ENCODE measurements at places on chromosomes 1 and 21.

DNA sequence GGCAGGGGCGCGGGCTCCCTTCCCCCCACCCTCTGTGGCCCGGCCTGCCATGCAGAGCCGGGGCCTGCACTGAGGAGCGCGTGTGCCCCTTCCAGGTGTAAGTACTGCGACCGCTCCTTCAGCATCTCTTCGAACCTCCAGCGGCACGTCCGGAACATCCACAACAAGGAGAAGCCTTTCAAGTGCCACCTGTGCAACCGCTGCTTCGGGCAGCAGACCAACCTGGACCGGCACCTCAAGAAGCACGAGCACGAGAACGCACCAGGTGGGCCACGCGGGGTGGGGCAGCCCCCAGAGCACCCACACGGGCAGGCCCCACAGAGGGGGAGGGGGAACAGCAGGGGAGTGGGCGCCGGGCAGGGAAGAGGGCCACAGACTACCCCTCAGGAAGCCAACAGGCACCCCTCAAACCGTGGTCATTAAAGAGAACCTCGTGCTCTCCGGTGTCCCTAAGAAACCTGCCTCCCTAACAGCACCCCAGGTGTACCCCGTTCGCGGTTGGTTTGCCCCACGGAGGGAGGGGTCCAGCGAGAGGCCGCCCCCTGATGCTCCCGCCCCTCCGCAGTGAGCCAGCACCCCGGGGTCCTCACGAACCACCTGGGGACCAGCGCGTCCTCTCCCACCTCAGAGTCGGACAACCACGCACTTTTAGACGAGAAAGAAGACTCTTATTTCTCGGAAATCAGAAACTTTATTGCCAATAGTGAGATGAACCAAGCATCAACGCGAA lies 28.8 kb upstream of the ARHGEF16 start:
- ATAC-seq = no peak

GRCh38 chr21:37582590-37582989 lies 216.0 kb downstream of the DYRK1A start:
- ATAC-seq = peak; percentile 78

DNA sequence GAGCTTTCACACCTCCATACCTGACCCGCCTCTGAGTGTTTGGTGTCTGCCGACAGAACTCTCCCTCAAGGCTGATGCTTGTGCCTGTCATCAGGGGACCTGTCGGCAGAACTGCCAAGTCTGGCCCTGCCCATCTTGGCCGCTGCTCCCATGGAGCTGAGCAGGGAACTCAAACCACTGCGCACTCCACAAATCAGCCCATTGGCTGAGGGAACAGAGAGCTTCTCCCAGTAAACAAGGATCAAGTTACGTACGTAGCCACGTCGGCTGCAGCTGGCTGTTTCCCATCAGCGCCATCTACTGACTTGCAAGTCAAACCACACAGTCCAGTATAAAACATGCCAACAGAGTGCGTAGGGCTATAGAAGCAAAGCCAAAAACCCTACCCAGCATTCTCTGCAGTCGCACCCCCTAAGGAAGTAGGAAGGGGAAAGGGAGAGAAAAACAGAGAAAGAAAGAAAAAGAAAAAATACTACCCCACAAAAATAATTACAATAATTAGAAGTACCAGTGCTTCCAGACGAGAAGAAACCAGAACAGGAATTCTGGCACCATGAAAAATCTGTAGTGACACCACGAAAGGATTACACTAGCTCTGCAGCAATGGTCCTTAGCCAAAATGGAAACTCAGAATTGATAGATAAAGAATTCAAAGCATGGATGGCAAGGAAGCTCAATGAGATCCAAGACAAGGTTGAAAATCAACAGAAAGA lies 13.1 kb downstream of the KRTAP13-1 start:
- peak; percentile 88 for ATAC-seq

DNA sequence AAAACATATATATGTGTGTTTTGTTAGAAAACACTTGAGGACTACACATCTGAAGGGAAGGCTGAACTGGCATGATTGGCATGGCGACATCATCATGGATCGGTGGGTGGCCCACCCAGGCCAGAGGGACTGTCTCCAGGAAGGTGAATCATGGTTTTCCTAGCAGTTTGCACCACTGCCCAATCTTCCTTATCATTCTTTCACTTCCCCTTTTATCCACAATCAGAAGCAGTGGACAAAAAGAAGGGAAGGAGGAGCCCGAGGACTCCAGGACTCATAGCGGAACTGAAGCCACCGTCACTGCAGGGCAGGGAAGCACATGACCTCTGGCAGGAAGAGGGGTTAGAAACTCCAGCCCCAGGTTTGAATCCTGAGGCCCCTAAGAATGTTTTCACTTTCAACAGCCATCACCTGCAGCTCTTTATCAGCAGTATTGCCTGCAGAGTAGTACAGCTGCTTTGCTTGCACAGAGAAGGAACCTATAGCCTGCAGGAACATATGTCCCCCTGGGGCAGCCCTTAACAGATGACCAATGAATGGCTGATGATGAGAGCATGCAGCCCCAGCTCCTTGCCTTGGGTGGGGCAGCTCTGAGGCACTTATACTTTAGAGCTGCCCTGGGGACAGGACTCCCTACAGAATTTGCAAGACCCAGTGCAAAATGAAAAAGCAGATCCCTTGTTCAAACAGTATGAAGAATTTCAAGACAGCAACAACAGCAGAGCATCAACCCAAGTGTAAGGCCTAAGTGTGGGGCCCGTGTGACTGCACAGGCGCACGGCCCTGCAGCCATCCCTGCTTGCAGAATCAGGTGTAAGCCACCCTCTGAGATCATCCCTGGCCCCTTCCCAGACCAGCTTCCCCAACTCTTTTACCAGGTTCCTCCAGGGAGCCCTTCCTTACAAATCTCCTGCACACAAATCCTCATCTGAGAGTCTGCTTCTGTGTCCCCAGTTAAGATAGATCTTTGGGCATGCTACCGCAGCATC lies 241.8 kb upstream of the IRF2BP2 start:
- peak; percentile 45 for ATAC-seq

All from motor neuron (in vitro differentiated cells).